ENCODE measurements at places on chromosomes 1 and 21.

- no peak for DNase-seq
Observed at GRCh38 chr1:179856296-179856695, 21.3 kb downstream of the TOR1AIP2 start.

DNA sequence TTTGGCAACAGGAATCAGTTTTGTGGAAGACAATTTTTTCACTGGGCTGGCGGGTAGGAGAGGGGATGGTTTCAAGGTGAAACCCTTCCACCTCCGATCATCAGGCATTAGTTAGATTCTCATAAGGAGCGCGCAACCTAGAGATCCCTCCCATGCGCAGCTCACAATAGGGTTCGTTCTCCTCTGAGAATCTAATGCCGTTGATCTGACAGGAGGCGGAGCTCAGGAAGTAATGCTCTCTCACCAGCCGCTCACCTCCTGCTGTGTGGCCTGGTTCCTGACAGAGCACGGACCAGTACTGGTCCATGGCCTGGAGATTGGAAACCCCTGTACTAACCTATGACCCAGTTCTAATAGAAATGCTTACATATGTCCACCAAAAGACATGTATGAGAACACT is 96.6 kb upstream of the KIAA1614 start:
- no peak for DNase-seq

GRCh38 chr1:223460566-223461189 is 67.5 kb downstream of the CCDC185 start:
- DNase-seq, result no peak

GRCh38 chr1:154809436-154810413 is 60.4 kb downstream of the KCNN3 start:
- DNase-seq, result no peak

GRCh38 chr1:39469150-39469549 is 22.3 kb upstream of the BMP8A start:
- DNase-seq, result no peak

DNA sequence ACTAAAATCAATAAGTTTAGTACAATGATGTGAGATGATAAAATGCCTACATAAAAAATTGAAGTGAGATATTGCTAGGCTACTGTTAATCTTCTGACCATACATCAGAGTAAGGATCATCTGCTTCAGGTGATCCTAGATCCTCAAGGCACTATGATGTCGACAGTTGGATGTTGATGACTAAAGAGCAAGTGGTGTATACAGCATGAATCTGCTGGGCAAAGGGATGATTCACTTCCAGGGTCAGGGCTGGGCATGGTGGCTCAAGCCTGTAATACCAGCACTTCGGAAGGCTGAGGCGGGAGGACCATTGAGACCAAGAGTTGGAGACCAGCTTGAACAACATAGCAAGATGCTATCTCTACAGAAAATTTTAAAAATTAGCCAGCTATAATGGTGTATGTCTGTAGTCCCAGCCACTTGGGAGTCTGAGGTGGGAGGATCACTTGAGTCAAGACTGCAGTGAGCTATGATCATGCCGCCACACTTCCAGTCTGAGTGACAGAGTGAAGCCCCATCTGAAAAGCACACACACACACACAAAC is 24.6 kb downstream of the NUF2 start:
- no peak for DNase-seq

- DNase-seq, result no peak
Observed at GRCh38 chr1:47439017-47439818, 1.4 kb downstream of the FOXD2 start.

- DNase-seq, result no peak
Observed at GRCh38 chr1:244394826-244395765, 56.6 kb downstream of the ADSS2 start.
